Panc1 (cell line): ENCODE measurements at places on chromosomes 6 and 20.

GRCh38 chr6:16789329-16790038, 28.2 kb upstream of the ATXN1 start:
- DNase-seq, result no peak

GRCh38 chr6:159445351-159445750, 247.7 kb downstream of the SOD2 start:
- DNase-seq, result no peak

- DNase-seq, result no peak
Measured at GRCh38 chr6:70857387-70858077, 99.3 kb downstream of the B3GAT2 start.

GRCh38 chr6:18613319-18613925, 226.3 kb downstream of the RNF144B start:
- no peak for DNase-seq

GRCh38 chr6:68778356-68779020, 143.4 kb downstream of the ADGRB3 start:
- peak; percentile 24 for DNase-seq

DNA sequence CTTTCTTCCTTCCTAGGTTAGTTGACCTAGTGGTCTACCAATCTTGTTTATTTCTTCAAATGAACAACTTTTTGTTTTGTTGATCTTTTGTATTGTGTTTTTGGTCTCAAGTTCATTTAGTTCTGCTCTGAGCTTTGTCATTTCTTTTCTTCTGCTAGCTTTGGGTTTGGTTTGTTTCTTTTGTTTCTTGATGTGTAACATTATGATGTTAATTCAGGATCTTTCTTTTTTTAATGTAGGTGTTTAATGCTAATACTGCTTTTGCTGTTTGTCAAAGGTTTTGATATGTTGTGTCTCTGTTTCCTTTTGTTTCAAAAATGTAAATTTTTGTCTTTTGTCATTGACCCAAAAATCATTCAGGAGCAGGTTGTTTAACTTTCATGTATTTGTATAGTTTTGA, 65.7 kb downstream of the ZC2HC1B start:
- no peak for DNase-seq

DNA sequence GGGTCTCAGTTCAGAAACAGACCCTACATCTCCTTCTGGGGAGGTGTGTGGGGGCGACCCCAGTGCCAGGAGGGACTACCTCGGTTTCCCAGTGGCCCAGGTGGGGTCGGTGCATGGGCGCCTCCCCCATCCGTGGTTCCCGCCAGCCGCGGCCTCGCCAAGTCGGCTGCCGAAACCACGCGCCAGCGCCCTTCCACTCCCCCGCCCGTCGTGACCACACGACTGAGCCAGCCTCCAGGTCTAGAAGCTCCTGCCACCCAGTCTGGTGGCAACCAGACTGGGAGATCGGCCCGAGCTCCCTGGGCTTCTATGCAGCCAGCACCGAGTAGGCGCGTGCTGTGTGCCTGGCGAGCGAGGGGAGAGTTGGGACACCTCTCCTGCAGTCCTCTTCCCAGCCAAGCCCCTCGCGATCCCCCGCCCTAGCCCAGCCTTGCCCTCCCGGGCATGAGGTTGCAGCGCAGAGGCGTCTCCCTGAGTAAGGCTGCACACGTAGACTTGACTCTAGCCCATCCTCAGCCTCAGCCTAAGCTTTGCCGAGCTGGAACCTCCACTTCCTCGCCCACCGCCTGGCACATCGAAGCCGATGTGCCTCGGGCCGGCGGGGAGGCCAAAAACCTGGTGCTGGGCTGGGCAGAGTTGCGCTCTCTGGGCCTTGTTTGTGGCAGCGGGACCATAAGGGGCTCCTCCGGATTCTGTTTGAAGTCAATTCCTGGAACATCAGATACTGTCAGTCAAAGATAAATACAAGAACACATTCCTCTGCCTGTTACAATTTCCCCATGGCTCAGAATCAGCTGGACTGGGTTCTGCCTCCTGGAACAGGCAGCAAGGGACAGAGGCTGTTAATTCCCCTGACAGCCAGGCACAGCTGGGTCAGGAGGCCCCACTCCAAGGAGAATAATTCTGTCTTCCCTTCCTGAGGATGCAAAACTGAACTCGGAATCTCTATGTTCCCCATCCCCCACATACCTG, 1.5 kb upstream of the CPNE5 start:
- DNase-seq, result no peak

GRCh38 chr6:140252099-140252498, 877.7 kb upstream of the CITED2 start:
- no peak for DNase-seq

- no peak for DNase-seq
Measured at GRCh38 chr6:65786815-65787214, 79.8 kb upstream of the EYS start.

DNA sequence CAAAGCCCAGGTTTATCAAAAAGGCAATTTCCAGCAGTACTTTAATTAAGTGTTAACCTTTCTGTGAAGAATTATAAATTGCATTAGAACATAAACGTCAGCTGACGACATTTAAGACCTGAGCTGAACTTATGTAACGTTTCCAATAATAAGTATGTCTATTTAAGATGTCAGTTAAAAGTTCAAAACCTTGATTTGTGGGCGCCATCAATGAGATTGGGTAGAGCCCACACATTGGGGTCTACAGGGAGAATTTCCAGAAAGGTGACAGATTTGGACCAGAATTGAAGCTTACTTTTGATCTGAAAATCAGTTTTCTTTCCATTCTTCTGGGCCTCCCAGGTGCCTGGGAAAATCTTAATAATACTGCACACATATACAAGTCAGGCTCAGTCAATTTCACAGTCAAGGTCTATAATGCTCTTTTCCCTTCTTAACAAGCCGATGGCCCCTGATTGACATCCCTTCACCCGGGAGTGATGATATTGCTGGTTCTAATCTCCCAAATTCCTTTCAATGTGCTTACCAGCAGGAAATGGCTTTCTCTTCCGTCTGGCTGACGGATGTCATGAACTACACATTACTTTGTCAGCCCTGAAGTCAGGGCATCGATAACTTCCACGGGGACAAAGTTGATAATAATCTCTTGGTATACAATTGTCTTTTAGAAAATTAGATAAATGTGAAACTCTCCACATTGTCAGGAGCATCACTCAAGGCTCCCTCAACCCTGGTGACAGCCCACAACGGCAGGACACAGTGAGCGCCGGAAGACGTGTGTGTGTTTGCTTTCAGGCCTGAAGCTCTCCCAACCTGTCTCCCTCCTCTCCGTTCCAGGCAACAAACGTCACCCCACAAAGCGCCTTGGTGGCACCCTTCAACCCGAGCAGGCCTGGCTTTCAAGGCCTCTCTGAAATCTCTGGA, 396.5 kb upstream of the CNR1 start:
- no peak for DNase-seq
